Stimulated activated CD8-positive, alpha-beta memory T cell treated with anti-CD3 and anti-CD28 coated beads, Interleukin-12 subunit alpha, Interleukin-12 subunit beta, amount 100 ng/mL, for 4 hours (primary cell): ENCODE measurements at places on chromosomes 7 and 10.

DNA sequence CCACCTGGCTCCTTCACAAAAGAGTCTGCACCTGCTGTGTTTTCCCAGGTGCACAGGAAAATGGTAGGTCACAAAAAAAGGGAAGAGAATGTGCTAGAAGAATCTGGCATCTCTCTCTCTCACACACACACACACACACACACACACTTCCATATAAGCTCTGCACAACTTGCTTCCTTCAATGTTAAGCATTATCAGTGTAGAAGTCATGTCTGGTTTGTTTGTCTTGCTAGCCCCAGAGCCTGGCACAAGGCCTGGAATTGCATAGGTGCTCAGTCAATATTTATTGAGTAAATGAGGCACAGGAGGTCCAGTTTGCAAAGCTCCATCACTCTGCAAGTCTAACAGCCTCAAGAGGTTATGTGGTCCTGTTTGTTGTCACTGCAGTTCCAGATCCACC is 867.3 kb upstream of the AUTS2 start:
- no peak for DNase-seq

- no peak for DNase-seq
These were observed 53.4 kb downstream of the TLL2 start for GRCh38 chr10:96460316-96460715.

DNA sequence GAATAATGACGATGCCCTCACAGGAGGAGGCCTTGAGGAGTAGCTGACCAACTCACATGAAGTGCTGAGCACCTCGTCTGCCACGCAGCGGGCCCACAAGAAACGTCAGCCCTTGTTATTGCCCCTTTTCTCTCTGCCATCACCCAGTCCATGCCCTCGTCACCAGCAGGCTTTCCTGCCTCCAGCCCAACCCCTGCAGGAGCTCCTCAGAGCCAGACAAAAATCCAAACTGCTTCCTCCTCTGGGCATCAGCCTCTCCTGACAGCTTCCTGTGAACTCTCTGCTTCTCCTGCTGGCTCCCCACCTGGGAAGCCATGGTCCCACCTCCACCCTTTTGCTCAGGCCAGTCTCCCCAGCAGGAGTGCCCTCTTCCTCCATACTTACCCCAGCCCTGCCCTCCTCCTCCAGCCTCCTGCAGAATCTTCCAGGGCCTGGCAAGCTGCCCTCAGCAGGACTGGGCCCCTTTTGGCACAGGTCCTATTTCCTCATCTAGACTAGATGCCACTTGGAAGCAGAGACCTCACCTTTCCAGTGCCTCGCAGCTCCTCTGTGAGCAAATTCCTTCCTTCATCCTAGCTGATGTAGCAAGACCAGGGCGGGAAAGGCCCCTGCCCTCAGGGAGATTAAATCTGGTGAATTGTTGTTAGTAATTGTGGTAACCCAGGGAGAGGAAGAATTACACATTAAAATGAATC is 115.1 kb downstream of the C10orf105 start:
- no peak for DNase-seq

GRCh38 chr10:44385696-44386441 is 972 bp upstream of the CXCL12 start:
- no peak for DNase-seq

- no peak for DNase-seq
These were observed 1402.5 kb upstream of the CELF2 start for GRCh38 chr10:9615189-9615588.

GRCh38 chr10:98664329-98665042 is 217.8 kb upstream of the HPS1 start:
- DNase-seq, result no peak

- no peak for DNase-seq
These were observed 50.2 kb downstream of the KCNMA1 start for GRCh38 chr10:77587416-77587790.

DNA sequence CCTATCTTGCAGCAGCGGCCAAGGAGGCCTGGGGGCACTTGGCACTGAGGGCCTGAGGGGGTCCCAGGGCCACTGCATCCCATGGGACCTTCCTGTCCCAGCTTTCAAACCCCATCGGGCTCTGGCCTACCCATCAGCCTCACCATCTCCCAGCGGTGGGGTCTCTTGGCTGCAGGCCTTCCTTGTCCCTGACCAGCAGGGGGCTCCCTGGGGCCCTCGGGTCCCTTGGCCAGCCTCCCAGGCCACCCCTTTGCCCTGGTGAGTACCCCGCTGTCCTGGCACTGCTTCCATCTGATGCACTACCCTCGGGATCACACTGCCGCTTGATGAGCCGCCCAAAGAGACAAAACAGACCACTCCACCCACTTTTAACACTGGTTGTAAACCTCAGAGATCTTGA is 43.5 kb downstream of the YKT6 start:
- DNase-seq, result no peak

GRCh38 chr10:61391281-61391680 is 61.9 kb downstream of the TMEM26 start:
- DNase-seq, result no peak

GRCh38 chr7:96689414-96689813 is 20.2 kb downstream of the SEM1 start:
- DNase-seq, result no peak

DNA sequence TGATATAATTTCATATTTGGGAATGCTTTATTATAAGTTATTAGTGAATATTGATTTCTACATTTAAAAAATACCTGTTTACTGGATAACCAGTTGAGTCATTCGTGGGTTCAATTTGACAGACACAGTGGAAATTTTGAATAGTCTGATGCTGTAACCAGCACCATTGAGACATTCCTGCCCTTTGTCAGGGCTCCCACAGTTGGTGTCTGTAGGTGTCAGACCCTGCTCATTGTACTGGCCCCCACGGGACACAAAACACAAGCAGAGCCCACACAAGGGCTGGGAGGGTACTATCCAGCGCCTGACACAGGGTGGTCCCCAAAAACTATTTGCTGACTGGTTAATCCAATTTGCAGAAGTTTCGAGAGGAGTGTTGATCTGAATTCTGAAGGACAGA is 35.9 kb downstream of the EEPD1 start:
- no peak for DNase-seq

DNA sequence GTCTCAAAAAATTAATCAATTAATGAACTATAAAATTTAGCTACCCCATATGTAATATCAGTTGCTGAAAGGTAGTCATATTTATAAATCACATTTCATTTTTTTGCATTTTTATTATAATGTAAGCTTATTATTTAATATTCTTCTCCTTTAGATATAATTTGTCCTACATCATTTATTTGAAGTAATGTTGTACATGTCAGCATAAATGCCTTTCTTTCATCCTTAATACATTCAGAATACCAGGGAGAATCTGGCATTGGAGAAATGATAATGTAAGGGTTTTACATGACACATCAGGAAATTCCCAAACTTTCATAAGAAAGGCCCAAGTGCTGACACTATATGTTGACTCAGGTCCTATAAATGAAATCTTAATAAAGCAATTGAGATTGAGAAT is 742.1 kb downstream of the CNTNAP2 start:
- no peak for DNase-seq

GRCh38 chr10:71136036-71136721 is 76.2 kb upstream of the UNC5B start:
- no peak for DNase-seq

GRCh38 chr10:93039110-93039509 is 21.5 kb upstream of the CYP26C1 start:
- no peak for DNase-seq

DNA sequence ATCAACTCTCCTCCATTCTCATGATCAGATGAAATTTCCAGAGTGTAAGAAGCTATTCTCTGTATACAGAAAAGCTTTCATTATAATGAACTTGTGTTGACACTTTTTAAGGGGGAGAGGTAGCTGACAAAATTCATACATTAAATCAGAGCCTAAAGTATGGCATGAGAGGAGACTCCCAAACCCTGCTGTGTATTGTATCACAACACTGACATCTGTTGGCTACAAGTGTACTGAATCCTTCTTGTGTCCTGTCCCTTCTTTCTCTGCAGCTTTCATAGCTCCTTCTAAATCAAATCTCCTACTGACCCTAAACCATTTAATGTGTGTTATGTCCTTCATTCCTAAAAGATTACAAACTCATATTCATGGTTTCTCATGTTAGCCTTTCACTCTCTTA is 70.9 kb downstream of the GCC1 start:
- DNase-seq, result no peak

GRCh38 chr7:131624536-131624935 is 68.1 kb upstream of the PODXL start:
- DNase-seq, result no peak

GRCh38 chr10:16967866-16968415 is 150.7 kb upstream of the RSU1 start:
- DNase-seq, result no peak
